Epithelial cell of esophagus (primary cell): ENCODE measurements at places on chromosomes 6 and 20.

DNA sequence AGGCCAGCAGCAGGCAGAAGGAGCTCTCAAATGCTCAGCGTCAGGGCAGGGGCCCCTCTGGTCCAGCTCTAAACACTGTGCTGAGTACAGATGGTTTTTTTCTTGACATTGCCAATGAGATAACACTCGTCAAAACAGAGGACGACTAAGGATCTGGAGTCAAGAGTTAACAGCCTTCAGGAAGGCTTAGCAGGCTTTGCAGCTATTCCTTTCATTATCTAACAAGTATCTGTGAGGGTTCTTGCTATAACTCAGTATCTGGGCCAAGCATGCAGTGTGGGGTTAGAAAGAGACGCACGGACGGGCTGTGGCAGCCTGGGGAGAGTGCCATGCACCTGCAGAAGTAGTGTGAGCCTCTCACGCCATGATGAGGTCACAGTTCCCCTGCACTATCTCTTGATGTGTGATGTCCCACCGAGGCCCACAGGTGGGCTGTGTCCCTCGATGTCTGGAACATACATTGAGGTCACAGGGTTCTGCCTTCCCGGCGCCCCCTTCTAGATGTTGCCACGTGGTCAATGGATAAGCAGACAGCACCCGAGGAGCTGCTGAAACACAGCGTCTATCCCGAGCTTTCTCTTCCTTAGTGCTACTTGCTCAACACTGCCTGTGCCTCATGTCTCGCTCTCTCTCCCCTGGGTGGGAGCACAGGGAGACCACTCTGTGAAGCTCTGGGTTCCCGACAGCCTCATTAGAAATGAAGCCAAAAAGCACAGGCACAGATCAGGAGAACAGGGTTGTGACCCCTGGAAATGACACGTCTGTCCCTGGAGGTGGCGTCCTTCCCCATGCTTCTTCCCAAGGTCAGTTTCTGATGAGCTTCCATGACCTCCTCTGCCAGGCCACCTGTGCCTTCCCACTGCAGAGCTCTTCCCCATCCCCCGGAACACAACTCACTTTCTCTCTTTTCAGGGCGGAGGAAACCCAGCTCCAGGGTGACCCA lies 85.5 kb upstream of the RPS6KA2 start:
- no peak for DNase-seq

DNA sequence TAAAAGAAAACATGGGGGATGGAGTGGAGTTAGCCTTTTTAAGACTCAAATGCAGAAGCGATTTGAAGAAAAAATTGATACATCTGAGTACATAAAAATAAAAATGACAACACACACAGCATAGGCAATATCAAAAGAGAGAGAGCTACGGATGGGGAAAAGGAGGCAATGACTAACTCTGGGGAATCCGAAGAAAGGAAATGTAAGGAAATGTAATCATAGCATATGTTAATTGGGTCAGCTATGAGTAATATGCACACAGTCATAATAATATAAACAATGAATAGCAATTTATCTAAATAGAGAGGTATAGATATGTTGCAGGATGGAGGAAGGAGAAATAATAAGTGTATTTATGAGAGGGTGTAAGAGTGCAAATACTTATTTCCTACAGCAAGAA lies 83.4 kb downstream of the NOL4L start:
- DNase-seq: peak; percentile 78

- no peak for DNase-seq
These were observed 397.9 kb upstream of the ADGRB3 start for GRCh38 chr6:68237205-68237604.

- peak; percentile 98 for DNase-seq
These were observed 101.7 kb upstream of the SPACA1 start for GRCh38 chr6:87945966-87946365.

- peak; percentile 64 for DNase-seq
These were observed 15.8 kb upstream of the THBS2 start for GRCh38 chr6:169269180-169270076.

- DNase-seq: no peak
These were observed 61.4 kb upstream of the APCDD1L start for GRCh38 chr20:58576603-58576970.

- no peak for DNase-seq
These were observed 14.9 kb upstream of the CBFA2T2 start for GRCh38 chr20:33474963-33475362.

DNA sequence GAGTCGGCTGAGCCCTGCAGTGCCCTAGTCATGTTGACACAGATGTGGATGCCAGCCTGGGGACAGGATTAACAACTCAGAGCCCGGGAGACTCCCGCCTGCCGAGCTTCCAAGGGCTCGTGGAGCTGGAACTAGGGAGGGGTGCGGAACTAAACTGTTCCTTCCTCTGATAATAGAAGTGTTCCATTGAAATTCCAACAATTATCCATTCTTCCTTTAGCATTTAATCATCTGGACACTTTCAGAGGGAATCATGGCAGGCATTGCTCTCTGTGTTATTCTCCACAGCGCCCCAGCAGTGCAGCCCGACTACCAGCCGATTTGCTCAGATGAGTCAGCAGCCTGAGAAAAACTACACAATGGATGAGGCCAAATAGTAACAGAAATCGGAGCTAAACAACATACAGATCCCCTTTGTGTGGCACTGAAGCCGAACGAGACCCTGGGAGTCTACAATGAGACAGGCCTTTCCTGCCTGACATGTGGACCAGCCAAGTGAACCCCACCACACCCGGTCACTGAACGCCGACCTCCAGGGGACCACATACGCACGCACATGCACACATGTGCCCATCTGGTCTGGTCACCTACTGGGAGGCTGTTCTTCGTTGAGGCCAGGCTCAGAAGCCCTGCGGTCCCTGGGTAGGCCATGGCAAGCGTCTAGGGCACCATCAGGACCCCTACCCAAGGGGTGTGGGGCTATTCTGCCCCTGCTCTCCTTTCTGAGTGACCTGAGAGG lies 238.4 kb upstream of the AFDN start:
- DNase-seq: no peak

GRCh38 chr6:157769776-157770426 lies 53.1 kb upstream of the SNX9 start:
- DNase-seq: peak; percentile 55

GRCh38 chr20:38604873-38605303 lies 3.3 kb downstream of the ARHGAP40 start:
- DNase-seq: peak; percentile 92

GRCh38 chr6:9467741-9468140 lies 947.1 kb downstream of the TFAP2A start:
- DNase-seq: peak; percentile 11

DNA sequence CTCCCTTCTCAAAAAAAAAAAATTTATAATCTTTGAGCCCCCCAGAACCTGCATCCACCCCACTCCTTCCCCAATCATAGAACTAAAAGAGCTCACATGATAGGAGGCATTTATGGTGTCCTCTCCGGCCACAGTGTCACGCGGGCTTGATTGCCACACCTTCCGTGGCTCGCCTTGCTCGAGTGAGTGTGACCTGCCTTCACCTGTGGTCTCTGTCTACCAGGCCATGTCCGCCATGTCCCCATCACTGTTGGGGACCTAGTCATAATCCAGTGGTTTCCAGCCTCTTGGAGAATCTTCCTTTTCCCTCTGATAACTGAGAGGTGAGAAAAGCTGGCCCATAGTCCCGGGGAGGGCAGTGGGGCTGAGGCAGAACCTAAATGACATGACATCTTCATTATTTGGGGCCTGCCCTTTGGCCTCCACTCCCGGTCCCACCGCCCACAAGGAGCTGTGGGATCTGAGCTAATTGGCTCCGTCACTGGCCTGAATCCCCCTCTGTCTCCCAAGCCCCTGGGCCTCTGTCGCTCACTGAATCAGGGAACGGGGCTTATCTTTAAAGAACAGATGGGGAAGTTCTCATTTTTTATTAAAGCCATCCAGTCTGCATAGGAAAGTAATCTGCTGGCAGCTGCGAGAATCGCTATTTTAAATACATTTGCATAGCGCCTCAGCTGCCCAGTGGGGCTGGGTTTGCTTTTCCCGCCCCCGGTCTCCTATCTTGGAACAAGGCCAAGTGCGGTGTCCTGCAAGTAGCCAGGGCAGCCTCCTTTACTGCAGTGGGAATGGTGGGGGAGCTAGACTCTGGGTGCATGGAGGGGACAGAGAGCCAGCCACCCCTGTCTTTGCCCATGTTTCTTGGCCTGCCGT lies 197.6 kb upstream of the PMEPA1 start:
- DNase-seq: no peak

DNA sequence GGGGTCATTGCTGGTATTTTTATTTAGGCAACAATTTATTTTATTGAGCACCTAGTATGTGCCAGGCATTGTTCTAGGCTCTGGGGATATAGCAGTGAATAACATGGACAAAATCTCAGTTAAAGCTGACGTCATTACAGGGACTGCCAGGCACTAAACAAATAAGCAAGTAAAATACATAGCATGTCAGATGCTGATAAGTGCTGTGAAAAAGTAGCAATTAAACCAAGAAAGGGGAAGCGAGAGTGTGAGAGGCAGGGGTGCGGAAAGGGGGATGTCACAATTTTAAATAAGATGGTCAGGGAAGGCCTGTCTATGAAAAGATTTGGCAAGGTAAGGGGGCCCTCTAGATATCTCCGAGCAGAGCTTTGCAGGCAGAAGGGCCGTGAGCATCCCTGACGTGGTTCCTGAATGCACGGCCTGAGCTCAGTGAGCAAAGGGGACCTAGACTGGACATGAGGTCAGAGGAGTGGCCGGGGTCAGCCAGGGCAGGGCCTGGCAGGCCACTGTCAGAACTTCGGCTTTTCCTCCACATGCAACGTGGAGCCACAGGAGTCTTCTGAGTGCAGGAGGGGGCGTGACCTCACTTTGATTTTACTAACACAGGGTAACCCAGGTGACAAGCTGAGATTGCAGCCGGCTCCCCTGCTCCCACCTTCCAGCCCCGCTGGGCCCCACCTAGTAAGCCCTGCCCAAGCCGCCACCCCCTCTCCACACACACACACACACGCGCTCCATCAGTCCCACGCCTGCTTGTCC lies 24.2 kb upstream of the SIRPA start:
- no peak for DNase-seq

DNA sequence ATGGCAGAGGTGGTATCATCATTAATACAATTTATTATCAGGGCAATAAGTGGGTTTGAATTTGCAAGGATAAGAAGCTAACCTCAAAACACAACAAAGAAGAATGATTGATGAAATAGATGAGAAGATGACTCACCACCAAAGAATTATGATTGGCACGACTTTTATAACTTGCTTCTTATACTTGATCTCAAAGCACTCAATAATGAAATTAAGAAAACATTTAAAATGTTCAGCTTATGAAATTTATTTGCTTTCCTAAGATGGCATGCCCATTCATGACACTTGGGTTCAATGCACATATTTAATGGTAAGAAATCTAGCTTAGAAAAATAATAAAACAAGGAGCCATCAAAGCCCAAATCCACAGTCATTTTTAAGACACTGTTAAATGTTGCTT lies 477.5 kb downstream of the GJA1 start:
- DNase-seq: no peak

DNA sequence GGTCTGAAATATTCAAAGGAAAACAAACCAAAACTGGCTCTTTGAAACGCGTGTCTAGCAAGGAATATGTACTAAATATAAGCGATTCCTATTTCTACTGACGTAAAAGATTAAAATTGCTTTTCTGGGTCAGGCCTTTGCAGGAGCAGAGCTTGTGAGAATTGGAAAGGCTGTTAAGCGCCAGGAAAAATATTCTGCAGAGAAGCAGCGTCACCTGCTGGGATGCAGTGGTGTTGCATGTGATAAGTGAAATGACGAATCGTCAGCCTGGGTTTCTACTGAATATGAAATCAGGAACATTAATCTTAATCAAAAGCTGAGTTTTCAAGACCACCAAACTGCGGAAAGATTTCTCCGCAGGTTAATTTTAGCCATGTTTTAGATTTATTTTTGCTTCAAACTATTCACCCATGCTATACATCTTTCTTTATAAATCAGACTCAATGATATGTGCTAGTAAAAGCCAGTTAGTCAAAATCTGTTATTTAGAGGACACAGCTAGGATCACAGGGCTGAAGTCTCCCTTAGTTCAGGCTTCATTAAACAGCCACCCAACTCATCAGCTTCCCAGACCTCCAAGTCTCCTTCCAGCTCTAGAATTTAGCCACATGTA lies 67.4 kb downstream of the ALDH8A1 start:
- peak; percentile 74 for DNase-seq

GRCh38 chr20:37316775-37317170 lies 27.3 kb downstream of the MANBAL start:
- DNase-seq: no peak

DNA sequence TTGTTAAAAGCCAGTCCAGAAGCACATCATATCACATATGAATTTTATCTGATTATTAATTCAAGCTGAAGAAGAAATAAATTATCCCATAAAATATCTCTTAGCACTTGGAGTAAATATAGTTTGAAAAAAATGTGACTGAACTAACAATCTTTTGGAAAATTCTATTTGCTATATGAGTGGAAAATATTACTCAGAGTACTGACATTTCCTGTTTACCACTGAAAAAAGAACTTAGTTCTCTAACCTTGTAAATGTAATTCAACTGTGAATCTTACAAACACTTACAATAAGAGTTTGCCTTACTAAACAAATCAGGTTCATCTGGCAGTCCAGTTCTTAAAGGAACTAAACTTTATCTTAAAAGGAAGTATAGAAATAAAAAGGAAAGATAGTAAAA lies 44.2 kb downstream of the MOXD1 start:
- DNase-seq: peak; percentile 29

DNA sequence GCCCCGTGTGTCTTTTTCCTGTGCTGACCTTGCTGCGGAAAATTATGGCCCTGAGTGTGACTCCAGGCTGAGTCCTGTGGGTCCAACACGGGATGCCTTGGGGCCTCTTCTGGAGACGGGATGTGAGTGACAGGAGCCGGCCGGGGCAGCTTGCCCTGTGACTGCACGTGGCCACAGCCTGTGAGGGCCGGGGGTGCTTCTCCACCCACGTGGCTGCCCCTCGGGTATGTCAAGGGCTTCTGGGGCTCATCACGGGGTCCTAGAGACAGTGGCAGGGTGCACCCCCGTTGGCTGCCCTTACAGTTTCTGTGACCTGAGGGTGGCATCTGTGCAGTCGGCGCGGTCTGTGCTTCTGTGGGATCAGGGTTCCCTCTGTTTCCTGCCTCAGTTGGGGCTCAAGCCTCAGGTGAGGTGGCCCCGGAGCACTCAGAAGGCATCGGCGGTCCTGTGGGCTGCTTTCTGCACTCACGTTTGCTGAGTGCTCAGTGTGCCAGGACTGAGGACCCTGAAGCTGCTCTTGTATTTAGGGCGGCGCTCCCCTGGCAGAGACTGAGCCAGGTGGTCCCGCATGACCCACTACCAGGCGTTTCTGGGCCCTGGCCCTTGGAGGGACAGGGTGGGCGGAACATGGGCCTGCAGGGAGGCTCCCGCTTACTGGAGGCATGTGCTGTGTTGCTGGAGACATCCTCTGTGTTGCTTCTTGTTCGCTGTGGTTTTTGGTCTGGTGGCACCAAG lies 5.4 kb downstream of the RTEL1 start:
- DNase-seq: no peak
